RWPE2 (cell line): ENCODE measurements at places on chromosomes 2 and 18.

DNA sequence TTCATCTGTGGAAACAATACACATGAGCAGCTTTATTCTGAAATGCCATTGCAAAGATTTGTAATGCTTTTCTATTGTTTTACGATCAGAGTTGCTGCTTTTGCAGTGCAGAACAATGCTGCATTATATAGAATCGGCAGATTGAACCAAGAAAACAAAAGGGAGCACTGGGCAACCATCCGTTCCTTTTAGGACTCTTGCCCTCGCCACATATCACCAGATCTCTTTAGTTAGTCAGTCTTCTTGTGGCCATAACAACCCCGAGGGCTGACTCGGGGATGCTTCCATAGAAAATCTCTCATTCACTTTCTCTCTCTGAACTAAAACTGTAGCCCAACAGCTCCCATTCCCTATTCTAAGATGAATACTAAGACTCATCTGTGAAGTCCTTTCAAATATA lies 340.4 kb downstream of the NRXN1 start:
- no peak overlapping the region for H3K27ac ChIP-seq
- DNase-seq = no peak
- no peaks in the 10 kb centered on the region for H3K36me3 ChIP-seq
- H3K4me3 ChIP-seq = no peak overlapping the region

DNA sequence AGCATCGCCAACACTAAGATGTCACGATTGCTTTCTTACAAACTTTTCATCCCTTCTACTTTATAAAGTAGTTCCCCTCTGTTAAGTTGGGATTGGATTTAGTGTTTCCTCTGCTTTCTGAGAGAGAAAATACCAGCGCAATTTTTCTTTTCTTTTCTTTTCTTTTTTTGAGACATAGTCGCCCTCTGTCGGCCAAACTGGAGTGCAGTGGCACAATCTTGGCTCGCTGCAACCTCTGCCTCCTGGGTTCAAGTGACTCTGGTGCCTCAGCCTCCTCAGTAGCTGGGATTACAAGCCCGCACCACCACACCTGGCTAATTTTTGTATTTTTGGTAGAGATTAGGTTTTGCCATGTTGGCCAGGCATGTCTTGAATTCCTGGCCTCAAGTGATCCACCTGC lies 9.0 kb downstream of the RELCH start:
- peaks cover 8% of the 10 kb centered on the region for H3K4me1 ChIP-seq
- no peak overlapping the region for H3K27ac ChIP-seq
- 0 out of 2 replicates have a peak, but pooled peaks cover 8% of the 10 kb centered on the region for H3K36me3 ChIP-seq
- H3K4me3 ChIP-seq = no peak overlapping the region
- no peaks in the 10 kb centered on the region for H3K27me3 ChIP-seq

GRCh38 chr2:64139956-64140355 lies 4.3 kb downstream of the PELI1 start:
- H3K27ac ChIP-seq = no peak overlapping the region
- H3K27me3 ChIP-seq = no peaks in the 10 kb centered on the region

DNA sequence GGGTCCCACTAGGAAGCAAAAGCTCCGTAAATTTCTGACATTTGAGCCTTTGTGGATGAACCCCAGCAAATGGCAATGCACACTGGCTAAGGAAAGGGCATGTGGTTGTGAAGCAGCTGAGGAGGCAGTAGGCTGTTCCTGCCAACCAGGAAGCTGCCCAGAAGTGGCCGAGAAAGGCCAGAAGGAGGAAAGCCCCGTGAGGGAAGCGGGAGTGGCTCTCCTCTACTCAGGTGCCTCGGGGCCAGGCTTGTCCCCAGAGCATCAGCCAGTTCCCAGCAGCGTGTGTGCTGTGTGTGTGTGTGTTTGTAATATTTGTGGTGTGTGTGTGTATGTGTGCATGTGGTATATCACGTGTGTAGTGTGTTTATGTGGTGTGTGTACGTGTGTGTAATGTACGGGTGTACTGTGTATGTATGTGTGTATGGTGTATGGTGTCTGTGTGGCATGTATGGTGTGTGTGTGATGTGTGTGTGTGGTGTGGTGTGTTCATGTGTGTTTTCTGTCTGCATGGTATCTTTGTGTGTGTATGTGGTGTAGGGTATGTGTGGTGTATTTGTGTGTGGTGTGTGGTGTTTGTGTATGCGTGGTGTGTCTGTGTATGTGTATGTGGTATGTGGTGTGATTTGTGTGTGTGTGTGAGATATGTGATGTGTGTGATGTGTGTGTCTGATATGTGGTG lies 90.6 kb downstream of the APOB start:
- no peaks in the 10 kb centered on the region for H3K27me3 ChIP-seq
- no peak for DNase-seq
- H3K4me1 ChIP-seq = no peaks in the 10 kb centered on the region
- H3K4me3 ChIP-seq = no peak overlapping the region

DNA sequence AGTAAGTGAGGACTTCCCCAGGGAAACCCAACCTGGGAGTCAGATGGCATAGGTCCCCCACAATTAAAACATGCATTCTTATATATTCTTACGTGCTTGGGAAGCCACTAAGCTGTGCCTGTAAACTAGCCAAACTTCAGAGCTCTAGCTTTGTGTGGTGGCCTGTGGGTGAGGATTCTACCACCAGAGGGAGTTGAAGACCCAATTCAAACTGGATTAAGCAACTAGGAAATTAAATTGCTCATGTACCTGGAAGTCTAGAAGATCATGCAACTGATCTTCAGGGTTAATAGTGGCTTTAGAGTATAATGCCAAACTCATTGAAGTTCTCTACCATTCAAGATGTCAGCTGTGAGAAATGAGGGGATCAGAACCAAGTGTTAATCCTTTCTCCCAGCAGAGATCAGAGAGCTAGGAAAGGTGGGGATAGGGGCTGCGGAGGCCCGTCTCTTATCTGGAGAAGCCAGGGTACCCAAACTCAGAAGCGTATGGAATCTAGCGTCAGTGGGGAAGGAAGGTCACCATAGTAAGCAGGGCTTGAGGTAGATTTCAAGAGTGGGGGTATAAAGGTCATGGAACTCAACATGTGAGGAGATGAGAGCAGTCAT lies 53.2 kb upstream of the CCDC85A start:
- H3K36me3 ChIP-seq = no peaks in the 10 kb centered on the region
- no peak for DNase-seq
- no peaks in the 10 kb centered on the region for H3K4me1 ChIP-seq
- H3K4me3 ChIP-seq = no peak overlapping the region
- no peak overlapping the region for H3K27ac ChIP-seq

DNA sequence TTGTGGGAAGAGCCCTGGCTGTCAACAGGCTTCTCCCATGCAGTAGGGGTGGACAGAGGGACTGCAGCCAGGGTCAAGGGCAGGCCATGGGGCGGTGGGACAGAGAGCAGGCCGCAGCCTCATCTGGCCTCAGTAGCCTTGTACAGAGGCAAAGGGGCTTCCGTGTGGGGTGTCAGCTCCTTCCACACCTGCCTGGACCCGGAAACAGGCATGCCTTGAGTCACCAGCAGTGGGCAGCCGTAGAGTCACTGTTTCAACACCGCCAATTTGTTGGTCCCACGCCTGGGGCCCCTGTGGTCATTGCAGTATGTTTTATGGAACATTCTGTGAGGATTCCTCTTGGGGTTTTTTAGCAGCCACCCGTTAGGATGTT lies 173.0 kb downstream of the SMAD7 start:
- no peak overlapping the region for H3K4me3 ChIP-seq
- DNase-seq = no peak
- H3K27ac ChIP-seq = no peak overlapping the region
- H3K36me3 ChIP-seq = no peaks in the 10 kb centered on the region
- H3K27me3 ChIP-seq = no peaks in the 10 kb centered on the region

- DNase-seq = no peak
- no peaks in the 10 kb centered on the region for H3K4me1 ChIP-seq
- no peaks in the 10 kb centered on the region for H3K36me3 ChIP-seq
- H3K4me3 ChIP-seq = no peak overlapping the region
These were observed 15.5 kb upstream of the SPATA3 start for GRCh38 chr2:230980468-230980867.

GRCh38 chr2:182941121-182941722 lies 74.8 kb upstream of the FRZB start:
- DNase-seq = no peak
- no peak overlapping the region for H3K4me3 ChIP-seq
- H3K4me1 ChIP-seq = no peaks in the 10 kb centered on the region

DNA sequence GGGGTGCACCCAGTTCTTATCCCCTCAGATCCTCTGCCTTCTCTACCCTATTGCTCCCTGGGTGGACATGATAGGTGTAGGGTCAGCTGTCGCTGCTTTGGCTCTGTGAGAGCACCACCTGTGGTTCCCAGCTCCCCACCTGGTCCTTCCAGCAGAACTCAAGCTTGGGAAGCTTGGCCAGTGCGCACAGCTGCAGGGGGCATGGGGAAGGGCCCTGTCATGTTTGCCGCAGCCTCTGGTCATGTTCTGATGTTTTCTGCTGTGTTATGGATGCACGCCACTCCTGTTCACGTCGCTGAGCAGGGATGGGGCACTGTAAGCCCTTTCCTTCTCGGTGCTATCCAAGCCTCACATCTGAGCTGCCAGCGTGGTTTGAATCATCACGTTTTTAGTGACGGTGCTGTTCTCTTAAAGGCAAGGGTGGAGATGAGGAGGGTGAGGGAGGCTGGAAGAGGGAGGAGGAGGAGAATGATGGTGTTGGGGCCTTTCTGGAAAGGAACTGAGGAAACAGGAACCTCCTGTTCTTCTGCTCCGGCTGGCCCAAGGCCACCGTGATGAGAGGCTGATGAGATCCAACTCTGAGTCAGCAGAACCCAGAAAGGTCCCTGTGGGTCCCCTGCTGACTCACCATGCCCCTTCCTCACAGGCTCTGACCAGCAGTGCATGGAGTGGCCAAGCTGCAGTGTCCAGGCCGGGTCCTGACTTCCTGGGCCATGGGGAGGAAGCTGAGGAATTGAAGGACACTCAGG lies 78.0 kb downstream of the LIPG start:
- H3K4me3 ChIP-seq = no peak overlapping the region
- no peaks in the 10 kb centered on the region for H3K27me3 ChIP-seq
- H3K27ac ChIP-seq = no peak overlapping the region
- no peaks in the 10 kb centered on the region for H3K4me1 ChIP-seq

DNA sequence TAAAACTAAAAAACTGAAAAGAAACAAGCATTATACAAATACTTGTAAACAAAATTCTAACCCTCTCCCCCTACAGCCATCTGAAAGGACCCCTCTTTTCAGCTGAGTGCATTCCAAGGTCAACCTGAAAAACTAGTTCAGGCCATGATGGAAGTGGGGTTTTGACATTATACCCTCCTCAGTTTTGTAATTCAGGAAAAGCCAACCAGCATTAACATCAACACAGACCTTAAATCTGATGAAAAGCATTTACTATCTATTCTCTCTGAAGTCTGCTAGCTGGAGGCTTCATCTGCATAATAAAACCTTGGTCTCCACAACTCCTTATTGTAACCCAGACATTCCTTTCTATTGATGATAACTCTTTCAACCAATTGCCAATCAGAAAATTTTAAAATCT lies 302.2 kb downstream of the CNTNAP5 start:
- no peak overlapping the region for H3K27ac ChIP-seq
- H3K27me3 ChIP-seq = no peaks in the 10 kb centered on the region
- no peaks in the 10 kb centered on the region for H3K4me1 ChIP-seq
- DNase-seq = no peak
- no peak overlapping the region for H3K4me3 ChIP-seq
- H3K36me3 ChIP-seq = no peaks in the 10 kb centered on the region

- DNase-seq = no peak
- H3K27me3 ChIP-seq = no peaks in the 10 kb centered on the region
- peak overlapping the region; percentile 59 for H3K27ac ChIP-seq
- no peak overlapping the region for H3K4me3 ChIP-seq
- peaks cover 78% of the 10 kb centered on the region for H3K36me3 ChIP-seq
- H3K4me1 ChIP-seq = peaks cover 21% of the 10 kb centered on the region
These were observed 108.6 kb upstream of the EML6 start for GRCh38 chr2:54614819-54615218.
